NCI-H524 (cell line): ENCODE measurements at places on chromosomes 11 and 22.
A peak's percentile ranks its signal among the peaks of the same experiment; 100 is the strongest.

- no peak for DNase-seq
These were observed 8.3 kb downstream of the IGLL5 start for GRCh38 chr22:22895776-22896445.

DNA sequence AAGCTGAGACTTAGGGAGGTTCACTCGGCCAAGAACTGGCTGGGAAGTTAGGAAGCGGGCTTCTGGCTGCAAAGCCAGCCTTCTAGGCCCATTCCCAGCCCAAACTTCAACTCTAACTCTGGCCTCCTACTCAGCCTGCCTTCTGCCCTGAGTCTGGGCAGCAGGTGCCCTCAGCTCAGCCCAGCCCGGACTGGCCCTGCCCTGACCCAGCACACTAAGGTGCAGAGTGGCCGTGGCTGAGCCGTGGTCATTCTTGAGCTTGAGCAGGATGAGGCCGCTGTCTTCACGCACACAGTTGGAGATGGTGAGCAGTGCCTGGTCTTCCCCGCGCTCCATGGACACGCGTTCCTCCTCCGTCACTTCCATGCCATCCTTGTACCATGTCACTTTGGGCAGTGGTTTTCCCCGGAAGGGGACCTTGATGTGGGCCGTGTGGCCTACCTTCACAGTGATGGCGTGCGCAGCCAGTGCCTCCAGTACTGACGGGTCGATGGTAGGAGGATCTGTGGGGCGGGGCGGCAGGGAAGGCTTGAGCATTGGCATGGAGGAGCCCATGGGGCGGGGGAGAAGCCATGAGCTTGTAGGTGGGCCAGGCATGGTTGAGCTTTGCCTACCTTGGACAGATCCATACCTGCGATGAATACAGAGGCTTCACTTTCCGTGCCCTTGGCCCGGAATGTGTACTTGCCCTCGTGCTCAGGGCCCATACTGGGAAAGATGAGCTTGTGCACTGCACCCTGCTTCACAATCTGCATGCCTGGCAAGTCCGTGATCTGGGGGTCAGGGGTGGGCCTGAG is 12.1 kb downstream of the IGSF22 start:
- no peak for DNase-seq

- DNase-seq = no peak
These were observed 1.4 kb downstream of the GAL3ST1 start for GRCh38 chr22:30572840-30573593.

DNA sequence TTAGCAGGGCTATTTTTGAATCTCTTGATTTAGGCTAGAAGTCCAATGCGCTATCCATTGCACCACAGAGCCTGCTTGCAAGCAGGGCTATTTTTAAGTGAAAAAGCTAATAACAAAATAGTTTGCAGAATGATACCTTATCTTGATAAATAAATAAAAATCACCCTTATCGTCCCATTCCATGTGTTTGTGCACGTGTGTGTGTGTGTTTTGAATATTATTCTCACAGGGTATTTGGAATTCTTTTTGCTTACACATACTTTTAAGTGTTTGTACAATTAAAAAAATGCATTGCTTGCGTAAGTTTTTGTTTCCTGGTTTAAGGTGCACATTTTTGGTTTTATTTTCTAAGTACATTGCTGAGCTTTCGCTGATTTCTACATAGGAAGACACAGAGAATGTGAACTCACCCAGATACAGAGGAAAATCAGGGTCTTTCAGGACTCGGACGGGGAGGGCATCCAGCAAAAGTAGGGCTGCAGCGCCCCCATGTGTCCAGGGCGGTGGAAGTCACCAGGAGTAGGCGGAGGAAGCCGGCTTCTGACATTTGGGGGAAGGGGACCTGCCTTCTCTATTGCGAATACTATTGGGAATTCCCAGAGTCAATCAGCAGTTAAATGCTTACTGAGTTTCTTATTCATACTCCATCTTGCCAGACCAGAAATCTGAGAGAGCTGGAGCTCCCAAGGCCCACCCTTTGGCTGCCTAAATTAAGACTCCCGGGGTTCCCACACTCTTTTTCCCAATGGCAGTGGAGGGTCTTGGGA is 27.3 kb downstream of the SLC1A2 start:
- DNase-seq = peak; percentile 78

DNA sequence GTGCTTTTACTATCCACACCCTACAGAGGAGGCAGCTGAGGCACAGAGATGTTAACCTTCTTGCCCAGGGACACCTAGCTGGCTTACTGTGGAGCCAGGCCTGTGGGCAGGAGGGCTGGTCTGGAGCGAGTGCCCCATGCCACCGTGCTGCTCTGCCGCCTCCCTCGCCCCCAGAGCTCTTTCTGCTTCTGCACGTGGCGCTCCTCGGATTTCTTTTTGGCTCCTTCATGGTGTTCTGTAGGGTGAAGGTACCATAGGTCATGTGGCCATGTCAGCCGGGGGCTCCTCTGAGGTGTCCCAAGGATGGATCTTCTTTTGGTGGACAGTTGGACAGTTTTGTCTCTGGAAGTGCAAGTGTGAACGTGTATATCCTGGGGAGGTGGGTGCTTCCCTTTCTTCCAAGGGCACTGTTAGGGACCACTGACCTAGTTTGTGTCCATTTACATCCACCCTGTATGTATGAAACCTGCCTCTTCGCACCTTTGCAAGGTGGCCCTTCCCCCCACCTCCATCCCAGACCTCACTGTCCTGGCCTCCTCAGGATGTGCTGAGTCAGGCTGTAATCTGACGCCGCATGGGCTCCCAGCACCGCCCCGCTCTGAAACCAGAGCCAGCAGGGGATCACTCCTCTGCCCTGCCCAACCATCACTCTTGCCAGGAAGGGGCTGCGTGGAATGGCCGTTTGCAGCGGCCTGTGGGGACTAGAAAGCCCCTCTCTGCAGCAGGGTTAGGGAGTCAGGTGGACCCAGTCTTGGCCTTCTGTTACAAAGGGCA is 31.7 kb downstream of the POLR3H start:
- no peak for DNase-seq

GRCh38 chr22:23716811-23717801 is 26.3 kb downstream of the RGL4 start:
- DNase-seq = peak; percentile 72

DNA sequence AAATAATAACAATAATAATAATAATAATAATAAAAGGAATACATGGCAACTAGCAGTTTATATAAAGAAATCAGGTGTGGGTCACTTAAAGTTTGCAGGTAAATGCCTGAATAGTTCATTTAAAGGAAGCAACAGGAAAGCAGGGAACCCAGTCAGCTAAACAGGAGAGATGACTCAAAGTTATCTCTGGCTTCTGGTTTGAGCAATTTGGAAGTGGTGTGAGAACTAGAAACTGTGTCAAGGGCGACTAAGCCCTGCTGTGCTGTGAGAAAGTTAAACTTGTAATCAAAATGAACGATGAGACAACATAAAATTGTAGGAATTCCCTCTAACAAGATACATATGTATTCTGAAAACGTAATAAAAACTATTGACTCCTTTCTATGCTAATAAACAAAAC is 35.5 kb downstream of the SLC22A9 start:
- DNase-seq = no peak

DNA sequence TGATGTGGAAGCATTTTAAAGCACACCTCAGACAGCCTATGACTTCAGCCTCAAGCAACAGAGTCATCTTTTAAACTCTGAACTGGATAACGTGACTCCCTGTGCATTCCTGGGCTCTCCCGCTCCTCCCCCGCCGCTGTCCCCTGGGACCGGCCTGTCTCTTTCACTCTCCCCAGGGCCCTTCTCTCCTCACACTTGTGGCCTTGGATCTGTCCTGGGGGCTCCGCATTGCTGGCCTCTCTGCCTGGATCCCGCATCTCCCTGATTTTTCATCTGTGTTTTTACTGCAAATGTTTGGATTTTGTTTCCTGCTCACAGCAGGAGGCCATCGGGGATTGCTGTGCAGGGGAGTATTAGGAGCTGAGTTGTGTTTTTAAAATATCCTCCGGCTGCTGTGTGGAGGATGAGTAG is 15.4 kb downstream of the C11orf24 start:
- no peak for DNase-seq

- no peak for DNase-seq
These were observed 10.8 kb upstream of the PDGFB start for GRCh38 chr22:39255449-39256185.

DNA sequence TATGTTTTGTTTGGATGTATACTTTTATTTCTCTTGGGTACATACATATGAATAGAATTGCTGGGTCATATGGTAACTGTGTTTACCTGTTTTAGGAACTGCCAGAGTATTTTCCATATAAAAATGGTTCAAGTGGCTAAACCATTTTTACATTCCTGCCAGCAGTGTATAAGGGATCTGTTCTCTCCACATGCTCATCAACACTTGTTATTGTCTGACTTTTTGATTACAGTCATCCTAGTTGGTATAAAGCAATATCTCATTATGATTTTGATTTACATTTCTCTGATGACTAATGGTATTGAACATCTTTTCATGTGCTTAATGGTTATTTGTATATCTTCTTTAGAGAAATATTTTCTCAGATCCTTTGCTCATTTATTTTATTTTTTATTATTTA is 104.2 kb upstream of the RRM1 start:
- no peak for DNase-seq
